Left lung (tissue), 14 donors: ENCODE measurements at places on chromosomes 7 and 10. TPM values are rescaled to one million over a fixed set of nuclear protein-coding genes. Genes with fewer than 3 reads are reported as not detected.

DNA sequence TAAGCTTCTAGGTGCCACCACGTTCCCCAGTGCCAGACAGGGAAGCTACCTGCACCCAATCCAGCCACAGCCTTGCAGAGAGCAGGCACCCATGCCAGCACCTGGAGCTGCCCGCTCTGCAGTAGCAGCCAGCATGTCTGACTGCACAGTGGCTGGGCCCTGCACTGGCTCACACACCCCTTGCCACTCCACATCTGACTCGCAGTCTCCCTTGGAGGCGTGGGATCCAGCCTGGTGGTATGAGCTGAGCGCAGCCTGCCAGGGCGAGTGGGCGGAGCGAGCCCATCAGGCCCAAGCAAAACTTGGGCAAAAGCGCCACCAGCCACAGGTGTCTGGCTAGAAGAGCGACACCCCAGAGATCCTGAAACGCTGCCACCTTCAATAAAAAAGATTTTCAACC lies 30.1 kb downstream of the CRTAC1 start:
- DNase-seq, result no peak

- DNase-seq, result no peak
Measured at GRCh38 chr10:75771606-75772005, 340.2 kb downstream of the LRMDA start.

GRCh38 chr10:131874991-131875451 lies 25.8 kb upstream of the PPP2R2D start:
- peak; percentile 49 for DNase-seq

DNA sequence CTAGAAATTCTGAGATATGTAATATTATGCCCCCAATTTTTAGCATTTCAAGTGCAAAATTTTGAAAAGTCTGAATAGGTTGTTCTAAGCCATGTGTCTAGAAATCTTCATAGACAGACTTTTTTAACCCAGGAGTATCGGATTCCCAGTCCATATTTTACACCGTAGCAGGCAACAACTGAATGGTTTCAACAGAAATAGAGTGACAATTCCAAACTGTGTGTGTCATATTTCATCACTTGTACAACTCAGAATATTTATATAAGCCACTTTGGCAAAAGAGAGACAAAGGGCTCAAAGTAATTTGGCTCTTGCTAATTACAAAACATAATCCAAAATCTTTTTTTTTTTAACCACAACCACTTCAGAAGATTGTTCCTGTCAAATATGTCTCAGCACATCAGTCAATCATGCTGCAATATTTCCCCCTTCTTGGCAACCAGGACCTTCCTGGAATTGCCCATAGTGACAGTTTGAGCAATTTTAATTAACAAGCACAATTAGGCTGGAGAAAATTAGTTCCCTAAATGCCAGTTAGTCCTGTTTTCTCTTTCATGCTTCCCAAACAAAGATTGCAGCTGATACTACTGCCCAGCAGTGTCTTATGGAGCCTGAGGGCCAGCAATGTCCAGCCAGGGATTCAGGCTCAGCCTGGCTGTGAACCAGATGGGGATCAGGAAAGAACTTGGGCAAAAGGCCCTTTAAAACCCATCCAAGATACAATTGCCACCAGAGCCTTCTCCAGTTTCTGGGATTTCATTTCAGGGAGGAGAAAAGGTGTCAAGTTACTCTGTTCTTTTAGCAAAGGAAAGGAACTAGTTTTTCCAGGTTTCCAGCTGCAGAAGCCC lies 533.3 kb upstream of the GHITM start:
- DNase-seq, result peak; percentile 5

GRCh38 chr10:23031318-23031717 lies 64.1 kb upstream of the MSRB2 start:
- DNase-seq, result no peak

Gene CPN1
- polyA plus RNA-seq, result not detected

Gene IDI2
- 0.17 TPM for polyA plus RNA-seq

Gene CHRM2
- polyA plus RNA-seq, result 0.98 TPM

Gene TAS2R5
- polyA plus RNA-seq, result 10.2 TPM
